ENCODE measurements at places on chromosomes 6 and 20.

DNA sequence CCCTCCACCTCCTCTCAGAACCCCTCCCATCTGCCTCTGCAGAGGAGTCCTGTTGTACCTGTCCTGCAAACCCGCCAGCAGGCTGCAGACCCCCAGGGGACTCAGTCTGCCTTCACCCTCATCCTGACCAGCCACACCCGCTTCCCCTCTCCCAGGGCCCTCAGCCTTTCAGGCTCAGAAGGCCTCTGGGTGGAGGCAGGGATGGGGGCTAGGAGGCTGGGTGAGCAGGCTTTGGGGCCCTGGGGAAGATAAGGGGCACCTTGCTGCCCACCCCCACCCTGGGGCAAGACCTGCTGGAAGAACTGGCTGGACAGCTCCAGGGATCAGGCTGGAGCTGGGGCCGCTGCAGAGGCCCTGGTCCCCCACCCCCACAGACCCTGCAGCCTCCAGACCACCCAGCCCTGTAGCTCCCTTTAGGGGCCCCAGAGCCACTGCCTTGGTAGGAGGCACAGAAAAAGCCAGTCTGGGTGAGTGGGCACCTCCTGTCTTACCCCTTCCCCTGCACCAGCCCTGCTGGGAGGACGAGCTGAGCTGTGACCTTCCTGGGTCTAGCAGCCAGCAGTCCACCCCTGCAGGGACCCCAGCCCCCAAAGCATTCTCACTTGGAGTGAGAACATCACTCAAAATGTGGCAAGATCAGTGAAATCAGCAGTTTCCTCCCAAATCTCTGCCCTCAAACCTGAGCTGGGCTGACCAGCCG, 5.2 kb downstream of the TEAD3 start:
- DNase-seq, result no peak

- DNase-seq, result peak; percentile 64
Measured at GRCh38 chr20:25310921-25311728, 63.2 kb downstream of the PYGB start.

DNA sequence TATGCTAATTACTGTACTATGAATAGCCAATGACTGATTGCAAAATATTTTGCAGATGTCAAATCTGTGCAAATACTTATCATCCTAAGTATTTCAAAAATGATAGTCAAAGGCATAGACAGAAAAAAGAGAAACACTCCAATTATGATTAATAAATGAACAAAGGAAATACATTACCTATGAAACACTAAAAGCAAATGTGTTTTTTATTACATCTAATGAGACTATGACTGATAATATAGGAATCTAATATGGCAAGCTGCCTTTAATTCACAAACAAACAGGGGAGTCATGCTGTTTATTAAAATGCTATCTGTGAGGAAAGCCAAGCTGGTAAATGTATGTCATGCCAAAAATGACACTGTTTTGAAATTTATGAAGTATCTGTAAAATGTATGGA, 713.2 kb upstream of the NRSN1 start:
- no peak for DNase-seq

DNA sequence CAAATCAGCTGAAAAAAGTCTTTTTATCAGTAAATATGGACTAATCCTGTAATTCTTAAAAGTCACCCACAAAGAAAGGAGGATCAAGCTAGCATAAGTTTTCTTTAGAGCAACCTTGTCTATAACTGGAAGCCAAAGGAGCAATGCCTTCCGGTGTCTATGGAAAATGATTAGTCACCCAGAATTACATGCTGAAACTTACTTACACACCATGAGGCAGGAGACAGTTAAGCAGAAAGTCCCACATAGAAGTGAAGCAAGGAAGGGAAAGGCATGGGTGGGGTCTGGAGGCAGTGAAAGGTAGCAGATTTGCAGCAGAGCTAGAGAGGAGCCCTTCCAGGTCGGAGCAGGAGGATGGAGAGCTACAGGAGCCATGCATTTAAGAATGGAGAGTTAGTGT, 153.7 kb upstream of the RIPOR2 start:
- DNase-seq, result peak; percentile 64

DNA sequence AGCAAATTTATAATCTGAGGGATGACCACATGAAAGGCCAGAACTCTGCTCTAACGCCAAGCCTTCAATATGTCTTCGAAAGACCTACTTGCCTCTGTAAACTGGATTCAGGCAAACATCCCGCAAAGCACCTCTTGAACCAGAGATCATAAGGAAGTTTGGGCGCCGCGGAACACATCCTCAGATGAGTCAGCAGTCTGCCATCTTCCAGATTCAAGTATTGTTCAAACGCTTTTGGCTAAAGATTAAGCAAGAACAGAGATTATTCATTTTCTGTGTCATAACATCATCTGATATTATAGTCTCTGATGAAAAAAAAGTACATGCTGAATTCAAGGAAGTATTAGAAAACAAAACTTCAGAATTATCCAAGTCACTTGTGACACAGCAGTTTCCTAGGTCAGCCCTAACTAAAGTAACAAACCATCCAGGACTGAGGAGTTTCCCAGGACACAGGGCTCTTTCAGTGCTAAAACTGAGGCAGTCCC, 20.8 kb downstream of the TBC1D7 start:
- DNase-seq, result peak; percentile 96

Measured in iris pigment epithelial cell (primary cell).